Neuronal stem cell (in vitro differentiated cells): ENCODE measurements at places on chromosomes 11 and 22.
A peak's percentile ranks its signal among the peaks of the same experiment; 100 is the strongest.

DNA sequence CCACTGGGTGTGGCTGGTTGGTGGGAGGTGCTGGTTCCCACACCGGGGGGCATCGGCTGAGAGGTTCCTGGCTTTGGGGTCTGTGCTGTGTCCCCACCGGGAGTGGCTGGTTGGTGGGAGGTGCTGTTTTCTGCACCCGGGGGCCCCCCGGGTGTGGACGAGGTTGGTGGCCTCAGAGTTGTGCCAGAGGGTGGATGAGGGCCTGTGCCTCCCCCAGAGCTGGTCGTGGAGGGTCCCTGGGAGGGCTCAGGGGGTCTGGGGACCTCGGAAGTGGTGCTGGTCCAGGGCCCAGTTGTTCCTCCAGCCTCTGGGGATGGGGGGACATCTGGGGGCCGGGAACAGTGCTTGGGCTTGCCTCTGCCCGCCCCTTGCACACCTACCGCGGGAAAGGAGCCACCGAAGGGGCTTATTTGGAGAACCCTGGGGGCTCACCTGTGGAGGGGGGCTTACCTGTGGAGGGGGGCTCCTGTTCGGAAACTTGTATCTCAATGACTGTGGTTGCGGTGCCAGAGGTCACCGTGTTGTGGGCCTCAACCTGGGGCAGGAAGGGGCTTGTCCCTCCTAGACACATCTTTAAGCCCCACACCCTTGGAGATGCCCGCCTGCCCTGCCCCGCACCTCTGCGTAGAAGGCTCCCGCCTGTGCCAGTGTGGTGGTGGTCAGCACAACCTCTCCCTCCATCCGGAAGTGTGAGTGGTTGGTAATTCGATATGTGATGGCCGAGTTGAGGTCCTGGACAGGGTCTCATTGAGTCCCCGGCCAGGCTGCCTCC is 3.3 kb upstream of the IRF7 start:
- H3K36me3 ChIP-seq: peaks cover 3% of the 10 kb centered on the region
- H3K4me3 ChIP-seq: no peak overlapping the region
- no peaks in the 10 kb centered on the region for H3K27me3 ChIP-seq
- no peak for DNase-seq
- H3K4me1 ChIP-seq: peaks cover 3% of the 10 kb centered on the region

GRCh38 chr11:99568808-99569207 is 548.1 kb downstream of the CNTN5 start:
- H3K4me1 ChIP-seq: no peaks in the 10 kb centered on the region
- H3K4me3 ChIP-seq: no peak overlapping the region
- H3K36me3 ChIP-seq: no peaks in the 10 kb centered on the region

GRCh38 chr11:118042796-118043195 is 34.1 kb upstream of the TMPRSS4 start:
- no peak overlapping the region for H3K27ac ChIP-seq
- no peak for DNase-seq
- no peaks in the 10 kb centered on the region for H3K36me3 ChIP-seq
- no peak overlapping the region for H3K4me3 ChIP-seq

DNA sequence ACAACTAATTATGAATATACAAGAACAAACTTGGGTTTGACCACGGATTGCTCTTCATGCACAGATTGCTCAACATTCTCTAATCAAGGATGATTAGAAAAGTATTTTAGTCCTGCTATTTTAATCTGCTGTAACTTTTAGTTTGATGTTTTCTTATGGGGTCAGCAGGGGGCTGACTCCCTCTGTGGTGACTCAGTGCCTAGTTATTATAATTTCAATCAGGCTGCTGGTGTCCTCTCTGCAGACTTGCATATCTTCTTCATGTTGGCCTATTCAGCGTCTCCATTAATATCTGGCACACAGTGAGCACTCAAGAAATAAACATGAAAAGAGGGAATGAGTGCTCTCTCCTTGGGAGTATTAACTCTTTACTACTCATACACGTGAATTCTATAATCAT is 223.8 kb upstream of the DDI1 start:
- H3K4me1 ChIP-seq: no peaks in the 10 kb centered on the region
- DNase-seq: no peak
- no peak overlapping the region for H3K27ac ChIP-seq
- no peak overlapping the region for H3K4me3 ChIP-seq

- no peaks in the 10 kb centered on the region for H3K36me3 ChIP-seq
- no peaks in the 10 kb centered on the region for H3K27me3 ChIP-seq
Observed at GRCh38 chr11:116057000-116057399, 552.8 kb upstream of the CADM1 start.

DNA sequence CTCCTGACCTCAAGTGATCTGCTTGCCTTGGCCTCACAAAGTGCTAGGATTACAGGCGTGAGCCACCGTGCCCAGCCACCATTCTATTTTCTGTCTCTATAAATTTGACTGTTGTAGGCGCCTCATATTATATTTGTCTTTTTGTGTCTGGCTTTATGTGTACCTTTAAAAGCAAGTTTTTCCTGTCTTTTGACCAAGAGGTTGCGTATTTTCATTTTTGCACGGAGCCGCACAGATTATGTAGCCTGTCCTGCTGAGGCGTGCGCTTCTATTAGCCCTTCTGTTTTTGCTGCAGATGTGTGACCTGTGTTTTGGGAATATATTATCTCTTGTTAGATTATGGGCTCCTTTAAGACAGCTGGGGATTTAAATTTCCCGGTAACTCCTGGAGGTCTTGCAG is 40.4 kb upstream of the WEE1 start:
- DNase-seq: no peak
- no peak overlapping the region for H3K27ac ChIP-seq
- H3K27me3 ChIP-seq: no peaks in the 10 kb centered on the region
- peaks cover 14% of the 10 kb centered on the region for H3K4me1 ChIP-seq

DNA sequence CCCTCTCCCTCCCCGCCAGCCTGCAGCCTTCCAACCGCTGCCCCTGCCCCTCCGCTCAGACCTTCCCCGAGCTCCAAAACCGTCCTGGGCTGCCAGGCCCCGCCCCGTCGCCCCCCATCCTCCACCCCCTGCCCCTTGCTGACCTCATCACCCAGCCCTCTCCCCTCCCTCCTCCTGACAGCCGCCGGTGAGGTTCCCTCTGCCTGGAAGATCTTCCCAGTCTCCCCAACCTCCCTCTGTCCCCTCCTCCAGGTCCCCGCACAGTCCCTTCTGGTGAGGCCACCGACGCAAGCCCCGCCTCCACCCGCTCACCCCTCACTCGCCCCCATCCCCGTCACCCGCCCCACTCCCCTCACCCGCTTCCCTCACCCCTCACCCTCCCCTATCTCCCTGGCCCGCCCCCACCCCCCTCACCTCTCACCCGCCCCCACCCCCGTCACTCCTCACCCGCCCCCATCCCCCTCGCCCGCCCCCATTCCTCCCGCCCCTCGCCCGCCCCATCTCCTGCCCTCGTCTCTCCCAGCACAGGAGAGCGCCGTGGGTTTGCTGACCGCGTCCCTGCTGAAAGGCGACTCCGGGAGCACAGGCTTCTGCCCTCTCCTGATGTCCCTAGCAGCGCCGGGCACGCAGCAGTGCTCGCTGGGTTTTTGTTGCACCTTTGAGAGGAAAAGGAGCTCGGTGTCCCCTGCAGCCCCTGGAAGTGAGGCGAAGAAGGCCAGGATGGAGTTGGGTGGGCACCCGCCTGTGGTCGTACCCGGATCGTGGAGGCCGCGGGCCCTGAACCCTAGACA is 16.4 kb upstream of the UPK3A start:
- H3K27me3 ChIP-seq: peaks cover 37% of the 10 kb centered on the region
- H3K36me3 ChIP-seq: no peaks in the 10 kb centered on the region
- H3K4me1 ChIP-seq: peaks cover 8% of the 10 kb centered on the region
- H3K27ac ChIP-seq: peak overlapping the region; percentile 93
- peak; percentile 89 for DNase-seq

GRCh38 chr22:26075251-26075650 is 94.0 kb upstream of the SEZ6L start:
- H3K27ac ChIP-seq: no peak overlapping the region
- no peaks in the 10 kb centered on the region for H3K36me3 ChIP-seq
- no peaks in the 10 kb centered on the region for H3K27me3 ChIP-seq
- no peak for DNase-seq

GRCh38 chr11:8605971-8606563 is 12.0 kb upstream of the STK33 start:
- H3K27me3 ChIP-seq: no peaks in the 10 kb centered on the region
- no peaks in the 10 kb centered on the region for H3K36me3 ChIP-seq
- H3K4me1 ChIP-seq: peaks cover 7% of the 10 kb centered on the region
- H3K27ac ChIP-seq: no peak overlapping the region

GRCh38 chr11:29310725-29311342 is 706.0 kb downstream of the KCNA4 start:
- H3K4me1 ChIP-seq: no peaks in the 10 kb centered on the region
- no peak overlapping the region for H3K4me3 ChIP-seq
- H3K27me3 ChIP-seq: no peaks in the 10 kb centered on the region
- DNase-seq: no peak
- H3K36me3 ChIP-seq: no peaks in the 10 kb centered on the region
